Inflammatory macrophage treated with lipopolysaccharide for 4 hours (primary cell): ENCODE measurements at places on chromosomes 1 and 21.

DNA sequence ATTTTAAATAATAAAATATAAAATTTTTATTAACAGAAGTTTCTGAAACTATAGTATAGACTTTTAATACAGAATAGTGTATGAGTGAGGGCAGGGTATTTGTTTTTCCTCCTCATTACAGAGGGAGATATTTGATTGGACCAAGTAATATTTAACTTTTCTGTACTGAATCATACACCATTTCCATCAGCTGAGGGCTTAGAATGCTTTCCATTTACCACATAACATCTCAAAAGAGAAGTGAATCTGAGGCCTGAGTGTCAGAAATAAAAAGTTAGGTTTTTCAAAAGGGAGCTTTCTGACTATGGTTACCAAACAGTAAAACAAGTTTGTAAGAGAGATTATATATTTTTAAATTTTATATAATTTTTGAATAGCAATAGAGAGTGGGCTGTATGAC is 29.5 kb downstream of the TLCD4 start:
- DNase-seq: no peak

DNA sequence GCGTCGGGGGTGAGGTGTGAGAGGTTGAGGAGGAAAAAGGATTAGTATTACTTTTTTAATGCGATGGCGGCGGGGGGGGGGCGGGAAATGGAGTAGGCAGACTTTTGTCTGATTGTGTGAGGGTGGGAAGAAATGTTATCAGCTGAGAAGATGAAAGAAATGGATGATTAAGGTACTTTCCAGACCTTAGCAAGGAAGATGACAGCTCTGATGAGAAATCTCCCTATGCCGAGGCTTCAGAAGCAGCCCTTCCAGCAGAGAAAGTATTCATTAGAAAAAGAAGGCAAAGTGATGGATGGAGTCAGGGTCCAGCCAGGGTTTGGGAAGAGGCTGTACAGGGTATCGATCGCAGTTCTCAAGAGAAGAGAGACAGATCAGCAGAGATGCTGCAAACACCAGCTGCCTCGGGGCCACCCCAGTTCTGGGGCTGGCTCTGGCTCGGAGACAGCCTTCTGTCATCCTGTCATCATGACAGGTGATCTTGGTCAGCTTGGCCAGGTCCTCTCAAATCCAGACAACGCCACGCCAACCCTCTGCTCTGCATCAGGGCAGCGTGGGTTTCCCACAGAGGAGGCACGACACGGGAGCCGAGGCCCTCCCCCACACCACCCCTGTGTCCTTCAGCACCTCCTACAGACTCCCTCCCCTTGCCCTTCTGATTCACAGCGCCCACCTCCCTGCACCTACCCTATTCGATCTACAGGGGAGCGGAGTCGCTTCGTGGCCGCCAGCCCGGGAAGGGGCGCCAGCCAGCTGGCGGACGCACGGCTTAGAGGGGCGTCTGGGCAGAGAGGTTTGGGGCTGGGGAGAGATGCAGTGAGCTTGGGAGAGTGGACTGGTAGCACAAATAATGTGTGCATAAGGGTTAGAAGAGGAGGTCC is 674 bp upstream of the ATXN7L2 start:
- DNase-seq: no peak

DNA sequence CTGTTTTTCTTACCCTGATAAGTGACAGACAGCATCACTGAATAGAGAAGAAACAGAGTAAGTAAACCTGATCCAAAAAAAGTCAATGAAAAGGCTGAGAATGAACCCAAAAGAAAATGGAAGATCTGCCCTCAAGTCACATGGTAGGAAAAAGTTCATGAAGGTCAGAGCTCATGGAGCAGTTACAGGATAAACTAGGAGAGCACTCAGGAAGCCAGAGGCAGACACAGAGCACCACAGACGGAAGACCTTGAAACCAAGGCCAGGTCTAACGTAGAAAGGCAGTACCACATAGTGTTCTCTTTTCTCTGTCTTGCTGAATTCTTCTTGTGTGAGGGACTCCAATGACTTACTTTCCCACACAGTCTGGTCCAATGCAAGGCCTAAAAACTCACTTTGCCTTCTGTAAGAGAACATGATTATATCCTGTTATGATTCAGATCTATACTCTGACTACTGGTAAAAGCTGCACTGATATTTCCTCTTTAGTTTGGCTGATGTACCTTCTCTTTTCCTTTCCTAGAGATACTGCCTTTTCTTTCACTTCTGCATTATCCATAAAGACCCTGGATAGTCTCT is 40.8 kb downstream of the RTCA start:
- DNase-seq: peak; percentile 2

DNA sequence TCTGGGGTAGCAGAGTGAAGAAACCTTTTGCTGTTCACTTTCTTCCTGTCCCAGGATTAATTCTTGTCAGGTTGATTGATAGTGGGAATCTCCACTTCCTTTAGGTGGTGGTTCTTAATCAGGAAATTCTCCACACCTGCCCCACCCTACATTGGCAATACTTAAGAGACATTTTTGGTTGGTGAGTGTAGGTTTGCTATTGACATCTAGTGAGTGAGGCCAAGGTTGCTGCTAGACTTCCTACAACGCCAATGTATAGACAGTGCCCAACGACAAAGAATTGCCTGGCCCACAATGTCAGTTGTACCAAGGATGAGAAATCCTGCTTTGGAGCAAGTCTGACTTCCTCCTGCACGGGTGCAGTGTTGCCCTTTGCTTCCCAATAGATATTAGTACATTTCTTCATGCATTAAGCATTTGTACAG is 38.5 kb downstream of the MAP3K7CL start:
- DNase-seq: peak; percentile 60

DNA sequence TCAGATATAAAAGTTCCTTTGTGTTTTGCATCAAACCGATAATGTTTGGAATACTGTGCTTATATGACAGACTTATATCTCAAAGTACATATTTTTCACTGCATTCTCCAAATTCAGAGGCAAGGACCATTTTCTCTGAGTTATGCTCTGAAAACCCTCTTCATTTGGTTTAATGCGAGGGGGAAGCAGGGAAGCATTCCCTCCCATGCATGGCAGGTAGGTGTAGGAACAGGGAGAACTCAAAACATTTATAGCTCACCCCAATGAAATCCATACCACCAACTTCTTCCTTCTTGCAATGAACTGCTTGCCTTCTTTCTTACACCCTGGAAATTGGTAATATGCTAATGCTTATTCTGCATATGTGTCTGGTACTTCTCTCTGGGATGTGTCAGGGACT is 10.7 kb upstream of the ERICH3 start:
- DNase-seq: no peak

DNA sequence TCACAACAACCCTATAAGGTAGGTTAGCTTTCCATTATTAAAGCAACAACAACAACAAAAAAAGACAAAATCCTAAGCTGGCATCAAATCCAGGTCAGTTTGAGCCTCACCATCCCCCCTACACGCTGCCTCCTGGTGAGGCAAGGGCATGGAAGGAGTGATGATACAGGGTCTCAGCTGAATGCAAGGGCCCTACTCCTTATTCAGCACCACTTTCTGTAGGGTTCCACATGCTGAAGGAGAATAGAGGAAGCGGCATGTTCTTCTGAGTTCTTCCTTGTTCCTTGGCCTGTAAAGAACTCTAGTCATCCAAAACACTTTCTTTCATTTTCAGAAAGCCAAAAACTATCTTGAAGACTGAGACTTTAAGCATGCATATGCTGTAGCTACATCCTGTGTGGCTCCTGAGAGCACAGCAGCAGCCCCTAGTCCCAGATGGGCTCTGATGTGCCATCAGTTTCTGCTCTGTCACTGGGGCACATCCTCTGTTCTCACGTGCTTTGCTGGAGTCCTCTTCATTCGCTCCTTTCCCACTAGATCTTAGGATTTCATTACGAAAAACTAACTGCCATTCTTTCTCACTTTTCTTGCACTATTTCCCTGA is 6.2 kb downstream of the ILDR2 start:
- peak; percentile 7 for DNase-seq

DNA sequence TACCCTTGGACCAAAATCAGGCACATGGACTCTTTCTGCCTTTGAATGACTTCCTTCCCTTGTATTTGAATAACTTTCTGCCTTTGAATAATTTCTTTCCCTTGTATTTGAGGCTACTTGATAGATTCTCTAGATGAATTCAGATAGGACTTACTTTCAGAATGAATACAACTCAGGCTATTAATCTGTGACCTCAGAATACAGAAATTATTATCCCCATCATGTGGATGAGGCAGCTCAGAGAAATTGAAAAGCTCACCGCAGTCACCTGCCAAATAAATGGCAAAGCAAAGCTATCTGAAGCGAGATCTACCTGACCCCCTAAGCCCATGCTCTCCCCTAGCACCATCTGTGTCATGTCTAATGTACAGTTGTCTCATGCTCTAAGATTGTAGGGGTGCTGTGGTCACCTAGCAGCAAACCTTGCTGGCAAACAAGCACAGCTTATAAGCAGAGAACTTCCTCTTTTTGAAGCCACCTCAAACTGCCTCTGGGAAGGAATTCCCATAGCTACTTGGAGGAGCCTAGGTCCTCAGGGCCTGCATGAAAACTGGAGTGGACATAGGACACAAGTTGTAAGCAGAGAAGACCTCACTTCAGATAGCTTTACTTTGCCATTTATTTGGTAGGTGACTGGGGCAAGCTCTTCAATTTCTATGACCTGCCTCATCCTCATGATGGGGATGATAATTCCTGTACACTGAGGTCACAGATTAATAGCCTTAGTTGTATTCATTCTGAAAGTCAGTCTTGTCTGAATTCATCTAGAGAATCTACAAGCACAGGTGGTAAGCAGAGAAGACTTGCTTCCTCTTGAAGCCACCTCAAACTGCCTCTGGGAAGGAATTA is 66.1 kb downstream of the FASLG start:
- no peak for DNase-seq

GRCh38 chr1:153597206-153597605 is 15.7 kb downstream of the S100A16 start:
- peak; percentile 78 for DNase-seq

DNA sequence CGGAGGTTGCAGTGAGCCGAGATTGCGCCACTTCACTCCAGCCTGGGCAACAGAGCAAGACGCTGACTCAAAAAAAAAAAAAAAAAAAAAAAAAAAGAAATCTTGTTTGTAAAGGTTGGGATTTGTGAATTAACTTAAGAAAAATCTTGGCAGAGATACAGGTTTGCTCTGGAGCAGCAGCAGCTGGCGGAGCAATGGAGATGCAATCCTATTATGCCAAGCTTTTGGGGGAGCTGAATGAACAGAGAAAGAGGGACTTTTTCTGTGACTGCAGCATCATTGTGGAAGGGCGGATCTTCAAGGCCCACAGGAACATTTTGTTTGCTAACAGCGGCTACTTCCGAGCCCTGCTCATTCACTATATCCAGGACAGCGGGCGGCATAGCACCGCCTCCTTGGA is 5.6 kb downstream of the ZBTB8B start:
- DNase-seq: no peak

- peak; percentile 44 for DNase-seq
Measured at GRCh38 chr1:206716870-206717673, 32.4 kb downstream of the MAPKAPK2 start.

GRCh38 chr1:54615531-54616279 is 7.6 kb downstream of the FAM151A start:
- DNase-seq: peak; percentile 76

DNA sequence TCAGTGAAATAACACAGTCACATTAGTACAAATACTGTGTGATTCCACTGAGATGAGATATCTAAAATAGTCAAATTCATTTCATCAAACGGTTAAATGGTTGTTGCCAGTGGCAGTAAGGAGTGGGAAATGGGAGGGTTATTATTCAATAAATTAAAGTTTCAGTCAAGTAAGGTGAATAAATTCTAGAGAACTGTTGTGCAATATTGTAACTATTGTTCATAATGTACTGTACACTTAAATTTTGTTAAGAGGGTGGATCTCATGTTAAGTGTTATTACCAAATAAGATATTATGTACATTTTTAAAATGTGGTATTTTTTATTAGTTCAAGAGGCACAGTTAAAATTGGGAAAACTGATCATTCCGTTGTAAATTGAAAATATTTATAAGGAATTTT is 463.3 kb upstream of the BRINP3 start:
- DNase-seq: no peak

- DNase-seq: no peak
Measured at GRCh38 chr1:230025686-230026085, 41.4 kb upstream of the GALNT2 start.

DNA sequence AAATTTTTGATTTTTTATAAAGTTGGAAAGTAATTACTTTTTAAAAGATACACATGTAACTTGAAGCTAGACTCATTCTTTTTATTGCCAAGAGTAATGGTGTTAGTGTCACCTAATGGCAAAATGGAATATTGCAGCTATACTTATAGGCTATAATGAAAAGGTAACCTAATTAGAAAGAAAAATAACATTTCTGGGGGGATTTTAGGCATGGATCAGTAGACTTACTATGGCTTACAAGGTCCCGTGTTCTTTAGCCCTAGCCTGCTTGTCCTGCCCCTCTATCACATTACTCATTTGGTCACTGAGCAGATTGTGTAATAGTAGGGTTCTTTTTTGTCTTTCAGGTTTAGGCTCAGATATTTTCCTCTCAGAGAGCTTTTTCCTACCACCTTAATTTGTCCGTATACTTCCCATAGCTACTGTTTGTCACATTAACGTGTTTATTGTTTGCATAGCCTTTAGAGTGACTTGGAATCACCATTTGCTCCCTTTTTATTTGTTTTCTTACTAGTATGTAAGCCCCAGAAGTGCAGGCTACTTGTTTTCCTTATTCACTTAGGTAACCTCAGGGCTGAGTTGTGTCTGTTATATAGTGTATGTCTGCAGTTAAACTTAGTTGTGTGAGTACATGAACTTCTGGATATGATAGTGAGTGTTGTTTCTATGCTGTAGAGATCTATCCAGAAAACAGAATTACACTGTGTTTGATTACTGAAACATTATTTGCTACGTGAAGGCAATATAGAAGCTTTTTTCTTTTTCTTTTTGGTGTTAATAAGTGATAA is 58.7 kb downstream of the RABGAP1L start:
- DNase-seq: peak; percentile 44

- DNase-seq: peak; percentile 15
Measured at GRCh38 chr1:247884797-247885413, 10.5 kb upstream of the OR2W3 start.

DNA sequence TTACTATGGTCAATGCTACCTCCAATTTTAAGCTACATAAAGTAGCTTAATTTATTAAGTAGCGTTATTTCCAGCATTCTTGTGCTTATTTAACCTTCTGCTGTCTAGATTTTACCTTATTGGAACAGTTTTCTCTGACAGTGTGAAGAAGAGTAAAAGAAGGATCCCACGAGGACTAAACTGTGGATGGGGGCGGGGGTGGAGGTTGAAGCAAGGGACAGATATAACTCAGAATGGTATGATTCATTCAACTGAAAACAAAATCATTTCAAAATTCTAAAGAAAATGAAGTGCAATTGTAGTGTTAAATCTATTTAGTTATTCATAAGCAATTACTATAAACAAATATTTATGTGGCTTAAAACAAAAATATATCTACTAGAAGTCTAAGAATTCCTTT is 11.5 kb upstream of the VAV3 start:
- no peak for DNase-seq

- no peak for DNase-seq
Measured at GRCh38 chr1:198528364-198528763, 12.1 kb downstream of the ATP6V1G3 start.

- no peak for DNase-seq
Measured at GRCh38 chr1:103937763-103938357, 188.2 kb downstream of the AMY1C start.
